ENCODE measurements at places on chromosomes 3 and 15.

DNA sequence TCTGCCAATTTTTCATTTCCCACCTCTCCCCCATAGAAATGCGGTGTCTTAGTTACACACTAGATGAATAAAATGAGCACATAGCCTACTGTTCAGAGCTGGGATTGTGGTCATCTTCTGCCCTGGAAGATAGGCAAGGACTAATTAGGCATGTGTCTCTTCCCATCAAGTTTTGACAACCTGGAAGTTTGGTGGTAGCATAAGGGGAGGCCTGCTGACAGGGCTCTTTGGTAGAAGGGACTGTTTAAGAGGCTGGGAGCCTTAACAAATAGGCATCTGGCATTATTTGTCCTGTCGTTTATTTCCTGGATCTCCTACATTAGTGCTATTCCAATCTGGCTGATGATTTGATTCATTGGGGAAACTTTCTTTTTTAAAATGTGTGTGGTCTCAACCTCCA, 512.3 kb downstream of the ZNF385D start:
- DNase-seq: no peak

GRCh38 chr3:4166540-4166939, 136.6 kb upstream of the SETMAR start:
- no peak for DNase-seq

DNA sequence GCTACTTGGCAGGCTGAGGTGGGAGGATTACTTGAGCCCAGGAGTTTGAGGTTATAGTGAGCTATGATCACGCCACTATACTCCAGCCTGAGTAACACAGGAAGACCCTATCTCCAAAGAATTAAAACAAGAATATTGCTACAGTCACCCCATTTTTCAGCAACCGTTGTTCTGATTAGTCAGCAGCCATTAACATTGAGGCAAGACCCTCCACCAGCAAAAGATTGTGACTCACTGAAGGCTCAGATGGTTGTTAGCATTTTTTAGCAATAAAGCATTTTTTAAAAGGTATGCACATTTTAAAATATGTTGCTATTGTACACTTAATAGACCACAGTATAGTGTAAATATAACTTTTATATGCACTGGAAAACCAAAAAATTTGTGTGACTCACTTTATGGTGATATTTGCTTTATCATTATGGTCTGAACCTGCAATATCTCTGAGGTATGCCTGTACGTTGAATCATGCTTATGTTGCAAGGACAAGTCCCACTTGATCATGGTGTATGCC, 492.6 kb downstream of the SQOR start:
- no peak for DNase-seq

GRCh38 chr15:58065445-58066041, at the start of gene ALDH1A2:
ALDH1A2 (minus strand) TSS chr15:58065711; CDS start chr15:58065650, 61 bp downstream.
- no peak for DNase-seq

GRCh38 chr3:18207226-18207625, 217.9 kb downstream of the SATB1 start:
- DNase-seq: no peak

DNA sequence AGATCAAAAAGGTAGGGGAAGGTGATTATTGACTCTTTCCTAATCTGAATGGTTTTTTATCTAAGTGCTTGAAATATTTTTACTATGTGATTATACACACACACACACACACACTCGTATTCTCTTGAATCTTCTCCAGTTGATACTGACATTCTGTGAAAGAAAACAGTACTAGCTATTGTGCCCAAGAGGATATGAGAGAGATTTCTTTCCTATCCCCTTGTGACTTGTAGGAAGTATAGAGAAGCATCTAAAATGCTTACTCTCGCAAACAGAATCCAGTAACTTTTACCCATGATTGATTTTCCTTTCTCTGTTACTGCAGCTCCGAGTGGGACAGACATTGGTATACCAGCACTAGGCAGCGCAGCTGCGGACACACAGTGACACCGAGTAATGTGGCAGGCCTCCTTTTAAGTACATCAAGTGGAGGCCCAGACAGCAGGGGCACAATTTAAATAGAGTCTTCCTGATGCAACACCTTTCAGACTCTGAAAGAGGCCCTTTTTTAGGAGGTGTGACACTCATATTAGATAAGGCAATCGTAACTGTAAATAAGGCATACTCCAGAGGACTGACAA, 421.0 kb upstream of the CNTN4 start:
- DNase-seq: no peak

DNA sequence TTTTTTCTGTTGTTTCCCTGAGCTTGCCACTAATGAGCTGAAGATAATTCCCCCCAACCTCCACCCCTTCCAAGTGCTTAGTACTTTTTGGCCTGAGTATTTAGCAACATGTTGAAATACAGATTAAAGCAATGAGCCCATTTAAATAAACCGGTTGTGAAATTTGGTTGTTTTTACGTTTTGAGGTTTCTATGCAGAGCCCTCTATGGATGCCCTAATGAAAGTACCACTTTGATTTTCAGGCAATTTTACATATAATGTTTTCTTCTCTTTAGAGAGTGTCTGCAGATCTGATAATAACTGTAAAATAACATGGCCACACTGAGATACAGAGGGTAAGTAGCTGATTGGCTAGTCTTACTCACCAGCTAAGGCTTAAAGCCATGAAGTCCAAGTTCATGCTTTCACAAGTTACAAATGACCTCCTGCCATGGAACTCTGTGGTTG, 139.4 kb upstream of the SLC7A14 start:
- no peak for DNase-seq

DNA sequence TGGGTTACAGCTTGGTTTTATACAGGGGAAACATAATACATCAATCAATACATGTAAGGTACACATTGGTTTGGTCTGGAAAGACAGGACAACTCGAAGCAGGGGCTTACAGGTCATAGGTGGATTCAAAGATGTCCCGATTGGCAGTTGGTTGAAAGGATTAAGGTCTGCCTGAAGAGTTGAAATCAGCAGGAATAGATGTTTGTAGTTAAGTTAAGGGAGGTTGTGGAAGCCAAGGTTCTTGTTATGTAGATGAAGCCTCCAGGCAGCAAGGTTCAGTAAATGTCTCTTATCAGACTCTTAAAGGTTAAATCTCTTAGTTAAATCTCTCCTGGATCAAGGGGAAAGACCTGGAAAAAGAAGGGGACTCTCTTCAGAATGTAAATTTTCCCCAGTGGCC, 58.4 kb upstream of the MINAR1 start:
- DNase-seq: no peak

- no peak for DNase-seq
Observed at GRCh38 chr15:65050270-65050669, 5.1 kb downstream of the SLC51B start.

DNA sequence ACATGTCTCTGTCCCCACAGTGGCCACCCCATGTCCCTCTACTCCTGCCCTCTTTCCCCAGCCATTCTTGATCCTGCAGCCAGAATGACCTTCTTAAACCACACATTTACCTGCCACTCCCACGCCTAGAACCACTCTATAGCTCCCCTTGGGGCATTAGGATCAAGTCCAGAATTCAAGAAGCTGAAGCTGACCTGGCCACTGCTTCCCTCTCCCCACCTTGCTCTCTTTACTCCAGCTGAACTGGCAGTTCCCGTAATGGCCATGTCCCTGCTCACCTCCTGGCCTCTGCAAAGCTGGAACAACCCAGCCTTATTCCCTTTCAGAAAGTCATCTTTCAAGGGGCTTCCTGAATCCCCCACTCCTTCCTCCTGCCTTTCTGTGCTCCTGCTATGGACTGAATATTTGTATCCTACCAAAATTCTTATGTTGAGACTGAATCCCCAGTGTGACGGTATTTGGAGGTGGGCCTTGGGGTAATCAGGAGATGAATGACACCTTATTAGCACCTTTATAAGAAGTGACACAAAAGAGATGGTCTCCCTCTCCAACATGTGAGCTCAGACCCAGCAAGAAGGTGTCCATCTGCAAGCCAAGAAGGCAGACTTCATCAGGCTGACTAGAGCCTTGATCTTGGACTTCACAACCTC, 3.8 kb downstream of the CSRNP1 start:
- no peak for DNase-seq

DNA sequence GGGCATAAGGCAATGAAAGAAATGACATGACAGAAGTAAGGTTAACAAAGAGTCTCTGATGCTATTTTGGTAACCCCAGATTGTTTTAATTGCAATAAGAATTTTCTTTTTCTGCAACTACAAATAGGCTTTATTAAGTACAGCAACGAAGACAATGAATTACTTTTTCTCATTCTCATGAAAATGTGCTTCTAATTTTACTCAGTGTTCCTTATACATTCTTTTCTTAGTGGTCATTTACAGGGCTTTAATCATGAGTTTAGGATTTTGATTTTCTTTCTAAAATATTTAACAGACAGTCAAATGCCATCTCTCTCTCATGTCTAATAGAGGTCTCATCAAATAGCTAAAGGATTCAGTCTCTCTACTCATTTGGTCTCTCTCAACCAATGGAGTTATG, 452.1 kb downstream of the RAP2B start:
- no peak for DNase-seq

- no peak for DNase-seq
Observed at GRCh38 chr3:56691165-56692000, 8.3 kb upstream of the TASOR start.

DNA sequence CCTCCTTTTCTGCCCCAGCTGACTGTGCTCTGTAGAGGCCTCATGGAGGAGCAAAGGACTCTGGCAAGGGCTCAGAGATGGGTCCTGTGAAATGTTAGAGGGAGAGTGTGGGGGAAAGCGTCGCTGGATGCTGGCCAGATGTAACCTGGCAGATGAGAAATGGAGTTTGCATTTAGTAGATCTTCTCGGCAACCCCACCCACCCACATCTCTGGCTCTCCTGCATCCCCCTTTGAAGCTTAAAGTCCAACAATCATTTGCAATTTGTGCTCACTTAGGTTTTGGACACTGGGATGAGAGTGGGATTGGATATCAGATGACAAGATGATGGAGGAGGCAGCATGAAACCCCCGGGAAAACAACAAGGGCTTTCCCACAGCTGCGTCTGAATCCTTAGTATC, 523.6 kb upstream of the MCTP2 start:
- DNase-seq: no peak

DNA sequence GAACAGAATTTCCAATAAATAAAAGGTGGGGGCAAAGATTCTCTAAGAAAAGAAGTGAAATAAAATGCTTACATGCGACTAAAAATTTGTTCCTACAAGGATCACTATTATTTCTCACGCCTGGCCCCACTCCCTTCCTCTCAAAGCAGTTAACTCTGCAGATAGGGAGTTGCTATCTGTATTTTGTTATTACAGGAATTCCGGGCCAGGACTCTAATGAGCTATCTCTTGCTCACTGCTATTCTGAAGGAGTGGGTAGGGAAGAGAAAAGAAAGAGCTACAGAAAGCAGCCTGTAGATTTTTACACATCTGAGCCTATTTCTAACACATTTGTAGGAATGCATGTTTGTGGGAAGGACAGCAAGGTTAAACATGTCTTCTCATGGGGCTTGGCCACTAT, 140.4 kb downstream of the PCCB start:
- no peak for DNase-seq

DNA sequence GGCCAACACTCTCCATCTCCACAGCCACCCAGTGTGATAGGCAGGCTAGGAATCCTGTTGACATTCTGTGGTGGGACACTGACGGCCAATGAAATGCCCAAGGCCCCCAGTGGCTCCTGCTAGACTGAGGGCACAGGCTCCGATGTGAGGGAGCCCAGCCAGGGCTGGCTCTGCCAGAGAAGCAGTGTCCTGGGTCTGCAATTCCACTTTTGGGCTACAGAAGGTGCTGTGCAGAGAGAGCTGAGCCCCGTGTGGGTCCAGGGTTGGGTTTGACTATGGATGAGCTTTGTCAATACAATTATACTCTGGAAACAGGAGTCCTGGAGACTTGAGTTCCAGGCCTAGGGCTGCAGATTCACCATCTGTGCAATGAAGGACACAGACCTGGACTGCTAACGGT, 55.7 kb upstream of the TMEM115 start:
- no peak for DNase-seq

- DNase-seq: peak; percentile 84
Observed at GRCh38 chr15:75204340-75205063, 2.8 kb downstream of the C15orf39 start.

DNA sequence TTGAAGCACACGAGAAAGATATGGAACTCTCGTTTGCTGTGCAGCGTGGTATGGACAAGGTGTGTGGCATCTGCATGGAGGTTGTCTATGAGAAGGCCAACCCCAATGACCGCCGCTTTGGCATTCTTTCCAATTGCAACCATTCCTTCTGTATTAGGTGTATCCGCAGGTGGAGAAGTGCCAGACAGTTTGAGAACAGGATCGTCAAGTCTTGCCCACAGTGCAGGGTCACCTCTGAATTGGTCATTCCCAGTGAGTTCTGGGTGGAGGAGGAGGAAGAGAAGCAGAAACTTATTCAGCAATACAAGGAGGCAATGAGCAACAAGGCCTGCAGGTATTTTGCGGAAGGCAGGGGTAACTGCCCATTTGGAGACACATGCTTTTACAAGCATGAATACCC, 1.2 kb downstream of the MKRN3 start:
- DNase-seq: no peak

- no peak for DNase-seq
Observed at GRCh38 chr3:139288266-139288821, 55.5 kb upstream of the MRPS22 start.

GRCh38 chr3:67653425-67654098, 850 bp downstream of the SUCLG2 start:
- DNase-seq: no peak

DNA sequence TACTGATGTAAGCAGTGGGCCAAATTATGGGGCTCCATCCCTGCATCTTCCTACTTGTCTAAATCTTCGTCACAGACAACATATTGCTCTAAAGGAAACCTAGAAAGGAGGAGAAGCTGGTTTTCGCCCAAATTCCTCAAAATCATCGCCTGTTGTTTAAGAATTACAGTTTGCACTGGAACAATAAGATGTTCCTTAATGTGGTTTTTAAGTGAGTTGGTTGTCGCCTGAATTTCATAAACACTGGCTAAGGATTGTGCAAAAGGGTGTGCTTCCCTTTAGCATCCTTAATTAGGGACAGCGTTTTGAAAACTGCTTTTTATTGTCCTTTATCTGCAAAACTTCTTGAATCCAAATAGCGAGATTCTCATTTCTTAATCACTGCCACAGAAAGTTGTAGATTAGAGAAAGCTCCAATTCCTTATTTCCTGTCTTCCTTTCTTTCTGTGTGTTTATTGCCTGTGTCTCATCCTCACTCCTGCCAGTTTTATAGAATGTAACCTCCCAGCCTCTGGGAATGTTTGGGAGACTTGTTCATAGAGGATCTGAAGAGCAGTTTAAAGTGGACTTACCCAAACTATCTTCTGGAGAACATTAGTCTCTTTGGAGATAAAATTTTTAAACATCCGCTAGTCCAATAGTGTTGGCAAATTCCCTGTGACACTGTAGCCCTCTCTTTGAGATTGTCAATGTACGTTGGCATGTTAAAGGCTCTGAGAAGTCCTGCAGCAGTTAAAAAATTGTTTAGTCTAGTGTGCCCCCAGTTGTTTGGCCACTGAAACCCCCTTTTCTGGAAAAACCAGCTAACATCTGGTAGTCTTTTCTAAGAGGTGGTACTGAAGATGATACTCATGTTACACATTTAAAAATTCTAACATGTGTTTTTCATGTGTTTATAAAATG, 50.4 kb downstream of the FLNB start:
- no peak for DNase-seq

- DNase-seq: no peak
Observed at GRCh38 chr15:88016406-88016805, 240.1 kb downstream of the NTRK3 start.

Data from putamen (tissue), 1 donor.